ENCODE measurements at places on chromosomes 3 and 15.

- no peak for DNase-seq
These were observed 309.7 kb downstream of the SLC9A9 start for GRCh38 chr3:143538577-143538981.

- DNase-seq: no peak
These were observed 80.1 kb upstream of the TSC22D2 start for GRCh38 chr3:150327678-150328653.

DNA sequence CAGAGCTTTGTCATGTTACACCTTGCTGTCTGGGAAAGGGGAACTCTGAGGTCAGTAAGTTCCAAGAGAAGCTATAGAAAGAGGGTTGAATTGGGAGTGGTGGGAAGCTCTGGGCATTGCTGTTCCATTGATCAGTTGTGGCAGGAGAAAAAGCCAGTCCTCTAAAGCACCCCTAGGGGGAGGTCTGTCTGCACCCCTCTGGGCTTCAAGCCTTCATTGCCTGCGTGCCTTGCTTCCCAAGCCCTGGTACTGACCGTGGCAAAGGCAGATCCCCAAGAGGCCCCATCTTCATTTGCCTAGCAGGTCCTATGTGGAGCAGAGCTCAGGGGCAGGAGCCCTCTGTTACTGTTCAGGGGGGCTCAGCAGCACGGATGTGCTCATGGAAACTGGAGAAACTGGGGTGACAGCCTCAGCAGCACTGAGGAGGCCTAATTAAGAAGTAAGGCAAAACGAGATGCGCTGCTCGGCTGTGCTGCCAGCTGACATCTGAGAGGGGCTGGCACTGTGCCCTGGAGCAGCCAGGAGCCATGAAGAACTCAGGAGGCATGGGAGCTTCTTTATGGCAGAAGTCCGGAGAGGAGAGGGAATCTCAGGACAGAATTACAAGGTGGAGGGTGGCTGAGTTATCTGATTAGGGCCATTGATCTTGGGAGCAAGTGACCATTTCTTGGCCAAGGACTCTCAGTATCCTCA is 270.9 kb downstream of the RPLP1 start:
- peak; percentile 83 for DNase-seq

- no peak for DNase-seq
These were observed 111.0 kb upstream of the SYNPR start for GRCh38 chr3:63167113-63167512.

GRCh38 chr3:45312836-45313493 is 75.4 kb upstream of the LARS2 start:
- no peak for DNase-seq

GRCh38 chr15:82040862-82041261 is 5.0 kb downstream of the MEX3B start:
- DNase-seq: peak; percentile 68

GRCh38 chr3:123623346-123623880 is 38.6 kb upstream of the HACD2 start:
- no peak for DNase-seq

GRCh38 chr3:57226176-57226575 is 1.4 kb upstream of the APPL1 start:
- DNase-seq: no peak

DNA sequence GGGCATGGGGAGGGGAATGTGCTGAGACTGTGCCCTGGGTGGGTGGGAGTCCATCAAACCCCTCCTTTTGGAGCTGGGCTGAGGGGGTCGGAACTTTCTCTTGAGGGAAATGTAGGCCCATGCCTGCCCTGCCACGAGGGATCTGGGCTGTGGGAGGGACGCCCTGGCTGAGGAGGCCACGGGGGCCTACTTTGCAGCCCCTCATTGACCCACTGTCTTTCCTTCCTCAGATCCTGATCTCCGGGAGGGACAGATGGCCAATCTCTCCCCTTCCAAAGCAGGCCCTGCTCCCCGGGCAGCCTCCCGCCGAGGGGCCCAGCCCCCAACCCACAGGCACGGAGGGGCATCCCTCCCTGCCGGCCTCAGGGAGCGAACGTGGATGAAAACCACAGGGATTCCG is 25.3 kb downstream of the LOXL1 start:
- DNase-seq: no peak

DNA sequence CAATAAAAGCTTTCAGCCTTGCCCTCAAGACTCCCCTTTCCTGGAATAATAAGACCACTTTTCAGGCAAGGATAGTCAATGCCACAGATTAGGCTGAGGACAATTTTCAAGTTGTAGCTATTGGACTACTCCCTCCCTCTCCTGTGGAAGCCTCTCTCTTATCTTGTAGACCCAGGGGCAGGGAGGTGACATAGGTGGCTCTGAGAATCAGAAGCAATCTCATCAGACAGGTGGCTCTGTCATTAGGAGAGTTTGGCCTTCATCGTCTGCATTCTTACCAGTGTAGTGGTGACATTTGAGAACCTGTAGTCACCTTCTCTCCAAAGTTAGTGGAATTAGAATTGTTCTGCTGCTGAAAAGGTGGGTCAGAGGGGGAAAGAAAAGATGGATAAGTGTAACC is 80.0 kb downstream of the LARS2 start:
- no peak for DNase-seq

DNA sequence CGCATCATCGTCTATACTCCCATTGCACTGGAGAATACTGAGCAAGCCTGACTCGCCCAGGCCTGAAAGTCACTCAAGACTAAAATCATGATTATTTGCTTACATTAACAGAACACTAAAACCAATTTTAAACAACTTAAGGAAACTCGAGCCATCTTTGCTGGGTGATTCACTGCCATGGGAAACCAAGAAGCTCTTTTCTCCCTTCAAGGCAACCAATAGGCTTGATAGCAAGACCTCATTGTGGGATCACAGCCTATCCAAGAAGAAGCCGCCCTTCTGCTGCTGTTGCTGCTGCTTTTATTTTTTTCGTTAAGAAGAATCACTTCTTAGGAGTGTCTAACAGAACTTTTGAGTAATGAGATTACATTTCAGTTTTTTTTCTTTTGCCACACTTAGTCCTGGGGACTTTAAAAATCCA is 479.4 kb downstream of the FOXP1 start:
- no peak for DNase-seq

DNA sequence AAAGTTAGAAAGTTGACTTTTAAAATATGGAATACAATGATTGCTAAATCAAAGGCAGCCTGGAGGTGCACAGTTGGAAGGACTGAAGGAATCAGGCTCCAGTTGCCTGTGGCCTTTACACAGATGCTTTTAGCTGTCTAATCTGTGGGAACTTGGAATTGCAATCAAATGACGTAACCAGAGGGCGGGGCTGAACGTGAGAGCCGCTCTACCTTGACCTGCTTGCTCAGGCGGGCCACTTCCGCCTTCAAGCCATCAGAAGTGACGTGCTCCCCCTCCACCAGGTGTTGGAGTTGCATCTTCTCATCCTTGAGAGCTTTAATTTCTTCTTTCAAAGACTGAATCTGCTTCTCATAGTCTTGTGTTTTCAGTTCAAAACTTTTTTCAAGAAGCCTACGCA is 37.7 kb upstream of the GNB5 start:
- DNase-seq: no peak

DNA sequence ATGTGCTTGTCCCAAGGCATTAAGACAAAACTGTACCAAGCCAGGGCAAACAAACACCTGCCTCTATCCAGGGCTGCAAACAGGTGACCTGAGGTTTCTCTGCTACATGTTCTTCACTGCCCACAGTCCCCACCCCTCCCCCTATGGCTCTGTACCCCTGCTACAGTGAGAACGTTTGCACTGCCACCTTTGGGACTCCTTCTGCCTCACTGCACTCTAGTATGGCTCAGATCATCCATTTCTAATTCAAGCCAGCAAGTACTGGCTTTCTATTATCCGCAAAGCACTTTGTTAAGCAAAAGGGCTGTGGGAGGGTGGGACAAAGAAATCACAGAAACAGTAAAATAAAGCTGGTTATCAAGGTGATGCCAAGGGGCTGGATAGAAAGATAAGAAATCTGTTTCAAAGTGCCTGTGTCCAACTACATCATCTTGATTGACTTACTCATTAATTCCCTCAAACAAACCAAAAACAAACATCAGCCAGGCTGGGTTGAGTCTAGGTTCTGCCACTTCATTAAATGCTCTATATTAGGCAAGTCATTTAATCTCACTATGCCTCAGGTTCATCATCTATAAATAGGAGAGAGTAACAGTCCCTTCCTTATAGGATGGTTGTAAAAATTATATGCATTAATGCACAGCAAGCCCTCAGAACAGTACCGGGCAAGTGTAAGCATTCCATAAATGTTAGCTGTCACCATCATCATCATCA is 95.3 kb downstream of the PDZRN3 start:
- DNase-seq: no peak

DNA sequence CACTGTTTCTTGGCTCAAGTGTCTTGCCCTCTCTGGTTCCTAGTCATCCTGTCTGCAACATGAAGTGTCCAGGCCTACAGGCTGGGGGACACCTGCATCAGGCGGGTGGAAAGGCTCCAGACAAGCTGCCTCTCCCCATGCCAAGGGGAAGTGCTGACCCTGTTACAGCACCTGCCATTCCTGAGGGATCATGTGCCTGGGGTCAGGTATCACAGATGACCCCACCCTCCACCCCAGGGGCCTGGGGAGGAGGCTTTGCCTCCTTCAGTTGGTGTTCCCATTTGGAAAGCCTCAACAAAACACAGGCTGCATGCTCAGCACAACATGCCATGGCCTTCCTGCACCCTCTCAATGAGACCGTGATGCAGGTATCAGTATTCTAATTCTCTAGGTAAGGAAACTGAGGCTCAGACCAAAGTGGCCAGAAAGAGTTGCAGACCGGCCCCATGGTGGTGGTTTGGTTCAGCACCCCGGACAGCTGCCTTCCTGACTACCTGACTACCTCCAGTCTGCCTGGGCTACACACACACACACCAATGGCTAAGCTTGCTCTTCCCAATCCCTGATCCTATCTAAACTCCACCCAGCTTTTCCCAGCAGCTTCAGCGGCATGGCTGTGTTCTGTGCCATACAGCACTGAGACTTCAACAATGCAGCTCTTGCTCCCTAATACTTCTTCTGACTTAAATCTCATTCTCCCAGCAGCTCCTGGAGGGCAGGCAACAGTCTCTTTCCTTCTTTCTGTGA is 69.7 kb upstream of the LINGO1 start:
- DNase-seq: no peak

- DNase-seq: no peak
These were observed 65.5 kb downstream of the MEF2A start for GRCh38 chr15:99631255-99631654.

DNA sequence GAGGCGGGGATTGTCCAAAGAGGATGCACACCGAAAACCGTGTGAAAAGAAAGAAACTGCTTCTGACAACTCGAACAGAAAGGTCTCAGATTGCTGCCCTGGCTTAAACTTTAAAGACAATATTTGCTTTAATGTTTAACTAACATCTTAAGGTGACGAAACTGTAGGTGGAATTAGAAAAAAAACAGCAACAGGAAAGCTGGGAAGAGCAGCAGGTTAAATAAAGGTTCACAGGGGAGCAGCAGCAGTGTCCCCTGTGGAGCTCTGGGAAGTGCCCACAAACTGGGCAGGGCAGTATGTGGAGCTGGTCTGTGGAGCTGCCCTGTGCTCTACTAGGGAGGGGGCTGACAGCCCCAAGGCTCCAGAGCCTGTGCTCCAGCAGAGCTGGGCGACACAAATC is 25.4 kb downstream of the RUVBL1 start:
- DNase-seq: no peak

DNA sequence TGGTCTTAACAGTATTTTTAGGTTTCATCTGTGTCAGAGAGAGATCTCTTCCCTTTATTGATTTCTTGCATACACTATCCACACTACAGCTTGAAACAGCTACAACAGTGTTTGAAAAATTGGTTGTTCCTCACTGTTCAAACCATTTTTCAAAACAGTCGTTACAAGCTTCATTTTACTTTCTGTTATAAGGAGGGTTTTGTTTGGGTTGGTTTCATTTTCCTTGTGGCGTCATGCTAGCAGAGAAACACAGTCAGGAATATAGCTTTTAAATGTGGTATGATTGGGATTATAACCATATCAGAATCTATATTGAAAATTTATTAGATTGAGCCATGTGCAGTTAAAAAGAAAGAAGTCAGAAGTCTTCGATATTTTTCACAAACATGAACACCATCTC is 400.6 kb downstream of the ZBTB20 start:
- DNase-seq: no peak

DNA sequence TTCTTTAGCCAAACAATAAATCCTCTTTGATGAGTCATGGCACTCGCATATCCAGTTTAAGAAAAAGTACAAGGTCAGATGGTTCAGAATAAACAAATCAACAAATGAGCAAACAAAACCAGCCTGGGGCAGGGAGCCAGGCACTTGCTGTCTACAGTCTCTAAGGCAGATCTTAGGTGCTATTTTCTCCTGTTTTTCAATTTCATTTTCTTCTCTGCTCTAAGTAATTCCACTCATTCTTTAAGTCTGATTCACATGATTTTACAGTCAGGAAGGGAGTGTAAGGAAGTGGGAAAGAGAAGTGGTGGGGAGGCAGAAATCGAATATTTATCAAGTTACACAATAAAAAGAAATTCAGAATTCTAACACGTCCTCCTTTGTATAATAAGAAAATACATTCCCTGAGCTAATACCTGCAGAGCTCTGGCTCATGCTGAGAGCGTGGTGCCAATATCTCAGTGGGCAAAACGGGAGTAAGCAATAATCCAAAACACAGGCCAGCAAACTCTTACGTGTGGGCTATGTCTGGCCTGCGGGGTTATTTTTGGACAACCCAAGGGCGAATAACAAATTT is 298.6 kb downstream of the ADAMTS17 start:
- DNase-seq: no peak

DNA sequence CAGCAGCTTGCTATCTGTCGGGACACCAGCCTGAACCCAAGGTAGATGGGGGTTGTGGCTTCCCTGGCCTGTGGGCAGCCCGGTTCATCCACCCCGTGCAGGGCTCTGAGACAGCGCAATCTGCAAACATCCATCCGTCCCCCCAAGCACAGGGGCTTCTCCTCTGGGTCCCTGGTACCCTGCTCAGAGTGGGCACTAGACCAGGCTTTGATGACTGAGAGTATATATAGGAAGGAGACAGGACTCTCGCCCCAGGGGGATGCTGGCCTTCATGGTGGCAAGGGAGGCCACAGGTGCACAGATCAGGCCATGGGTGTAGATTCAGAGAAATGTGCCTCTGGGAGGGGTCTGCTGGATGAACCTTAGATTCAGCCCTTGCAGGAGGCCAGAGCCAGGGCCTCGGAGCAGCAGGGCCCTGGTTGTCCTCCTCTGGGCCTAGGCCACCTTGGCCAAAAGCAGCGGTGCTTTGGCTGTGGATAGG is 40.3 kb downstream of the CFAP100 start:
- DNase-seq: no peak

GRCh38 chr15:100803171-100803440 is 76.5 kb upstream of the ALDH1A3 start:
- no peak for DNase-seq

- no peak for DNase-seq
These were observed 269.5 kb downstream of the ZBTB20 start for GRCh38 chr3:114877378-114878113.

DNA sequence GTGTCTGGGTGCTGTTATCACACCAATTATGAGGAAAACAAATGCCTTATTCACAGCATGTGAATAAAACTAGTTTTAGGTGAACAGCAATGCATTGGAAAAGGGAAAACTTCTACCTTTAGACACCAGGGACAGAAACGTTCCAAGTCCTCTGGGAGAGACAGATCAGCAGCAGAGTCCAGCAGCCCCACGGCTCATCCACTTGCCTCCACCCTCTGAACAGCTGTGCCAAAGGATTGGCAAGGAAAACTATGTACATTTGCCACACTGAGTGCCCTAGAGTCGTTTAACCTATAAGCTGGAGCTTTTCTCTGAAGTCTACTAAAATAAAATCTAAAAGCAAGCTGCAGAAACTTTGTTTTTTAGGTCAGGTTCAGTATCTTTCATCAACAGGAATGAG is 107.7 kb upstream of the EIF1B start:
- DNase-seq: no peak

- peak; percentile 98 for DNase-seq
These were observed 6.8 kb downstream of the BCL6 start for GRCh38 chr3:187738331-187739093.

Data from NCI-H1105 (cell line).